CD4-positive, alpha-beta T cell treated with Interleukin-6 for 4 hours (primary cell): ENCODE measurements at places on chromosomes 1 and 21.

DNA sequence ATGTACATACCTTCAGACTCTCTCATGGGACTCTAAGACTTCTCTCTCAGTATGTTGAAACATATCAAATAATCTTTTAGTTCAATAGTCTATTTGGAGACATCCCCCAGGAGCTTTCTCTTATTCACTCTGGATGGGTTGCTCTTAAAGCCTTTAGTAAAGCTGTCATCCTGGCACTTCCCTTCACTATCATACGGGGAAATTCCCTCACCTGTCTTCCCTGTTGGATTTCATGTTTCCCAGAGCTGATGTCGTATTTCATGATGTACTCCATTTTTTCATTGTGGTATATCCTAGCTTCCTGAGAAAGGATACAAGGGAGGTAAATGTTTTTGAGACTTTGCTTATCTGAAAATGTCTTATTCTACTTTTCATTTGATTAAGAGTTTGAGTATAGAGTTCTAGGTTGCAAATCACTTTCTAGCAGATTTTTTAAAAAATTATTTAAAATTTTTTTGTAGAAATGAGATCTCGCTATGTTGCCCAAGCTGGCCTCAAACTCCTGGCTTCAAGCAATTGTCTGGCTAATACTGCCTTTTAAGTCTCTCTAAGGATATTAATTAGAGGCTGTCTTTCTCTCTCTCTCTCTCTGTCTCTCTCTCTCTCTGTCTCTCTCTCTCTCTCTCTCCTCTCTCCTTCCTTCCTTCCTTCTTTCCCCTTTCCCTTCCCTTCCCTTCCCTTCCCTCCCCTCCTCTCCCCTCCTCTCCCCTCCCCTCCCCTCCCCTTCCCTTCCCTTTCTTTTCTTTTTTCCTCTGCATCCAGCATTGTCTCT is 17.0 kb upstream of the MACF1 start:
- DNase-seq: no peak

- no peak for DNase-seq
Observed at GRCh38 chr1:54978528-54979326, 1.7 kb upstream of the TMEM61 start.

DNA sequence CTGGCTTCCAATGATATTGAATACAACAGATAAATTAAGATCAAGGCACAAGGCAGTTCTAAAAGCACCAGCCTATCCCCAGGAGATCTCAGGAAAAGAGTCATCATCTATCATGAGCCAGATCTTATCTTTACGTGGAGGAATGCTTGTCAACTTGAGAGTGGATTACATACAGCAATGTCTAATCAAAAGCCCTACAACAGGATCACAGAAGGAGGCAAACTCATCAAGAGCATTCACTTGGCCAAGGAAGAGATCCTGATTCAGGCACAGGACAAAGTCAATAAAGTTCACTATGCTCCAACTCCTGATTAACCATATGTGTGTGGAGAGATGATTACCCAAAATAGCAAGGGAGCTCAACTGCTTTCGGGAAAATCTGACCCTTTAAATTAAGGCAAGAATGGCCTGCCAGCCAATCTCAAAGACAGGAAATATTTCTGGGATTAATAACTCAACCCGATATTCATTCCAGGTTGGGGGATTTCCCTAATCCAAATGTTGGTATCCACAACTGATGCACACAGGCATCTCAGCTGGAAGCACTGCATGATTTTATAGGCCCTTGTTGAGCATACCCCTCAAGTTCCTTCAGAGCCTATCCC is 33.7 kb downstream of the TBX15 start:
- no peak for DNase-seq

DNA sequence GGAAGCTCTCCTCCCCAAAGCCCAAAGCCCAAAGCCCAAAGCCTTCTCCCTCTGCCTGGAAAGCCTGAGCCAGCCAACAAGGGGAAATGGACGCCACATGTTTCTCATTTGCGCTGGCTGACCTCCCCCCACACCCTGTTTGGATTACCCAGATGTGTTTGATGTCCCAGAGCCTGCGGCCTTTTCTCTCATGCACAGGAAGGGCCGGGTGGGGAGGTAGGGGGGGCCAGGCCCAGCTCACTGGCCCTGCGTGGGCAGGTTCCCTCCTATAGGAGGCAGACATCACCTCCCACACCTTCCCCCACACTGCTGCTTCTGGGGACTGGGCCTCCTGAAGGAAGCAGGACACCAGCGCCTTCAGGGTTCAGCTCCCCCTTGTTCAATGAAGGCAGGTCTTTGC is 116.3 kb downstream of the NAV1 start:
- no peak for DNase-seq

GRCh38 chr1:226064816-226065248 is 2.3 kb downstream of the H3-3A start:
- DNase-seq: peak; percentile 60

DNA sequence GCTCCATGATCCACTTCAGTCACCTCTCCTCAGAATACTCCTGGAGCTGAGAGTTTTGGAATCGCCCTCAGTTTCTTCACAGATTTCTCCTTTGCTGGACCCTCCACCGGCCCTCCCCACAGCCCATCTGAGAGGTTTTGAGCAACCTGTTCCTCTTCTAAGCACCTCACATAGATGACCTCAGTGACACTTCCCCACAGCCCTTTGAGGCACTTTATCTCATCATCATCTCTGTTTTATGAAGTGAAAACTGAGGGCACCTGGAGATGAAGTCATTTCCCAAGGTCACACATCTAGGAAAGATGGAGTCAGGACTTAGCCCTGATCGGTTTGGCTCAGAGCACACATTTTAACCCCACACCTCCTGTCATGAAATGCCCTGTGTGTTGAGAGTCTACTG is 76.8 kb upstream of the ZNF281 start:
- DNase-seq: no peak

DNA sequence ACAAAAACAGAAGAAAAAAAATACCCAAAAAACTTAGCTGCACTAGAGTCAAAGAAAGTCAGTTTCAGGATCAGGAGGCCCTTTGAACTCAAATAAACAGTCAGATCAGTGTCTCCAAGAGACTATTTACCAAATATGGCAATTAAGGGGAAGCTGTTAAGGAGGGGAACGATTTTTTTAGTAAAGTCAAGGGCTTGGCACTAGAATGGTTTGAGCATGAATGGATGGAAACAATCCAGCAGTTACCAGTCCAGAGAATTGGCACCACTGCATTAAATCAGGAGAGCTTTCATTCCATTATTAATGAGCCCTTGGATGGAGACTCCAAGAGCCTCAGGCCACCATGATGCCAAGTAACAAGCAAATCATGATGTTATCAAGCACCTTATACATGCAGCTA is 7.2 kb downstream of the TRAPPC3 start:
- no peak for DNase-seq

DNA sequence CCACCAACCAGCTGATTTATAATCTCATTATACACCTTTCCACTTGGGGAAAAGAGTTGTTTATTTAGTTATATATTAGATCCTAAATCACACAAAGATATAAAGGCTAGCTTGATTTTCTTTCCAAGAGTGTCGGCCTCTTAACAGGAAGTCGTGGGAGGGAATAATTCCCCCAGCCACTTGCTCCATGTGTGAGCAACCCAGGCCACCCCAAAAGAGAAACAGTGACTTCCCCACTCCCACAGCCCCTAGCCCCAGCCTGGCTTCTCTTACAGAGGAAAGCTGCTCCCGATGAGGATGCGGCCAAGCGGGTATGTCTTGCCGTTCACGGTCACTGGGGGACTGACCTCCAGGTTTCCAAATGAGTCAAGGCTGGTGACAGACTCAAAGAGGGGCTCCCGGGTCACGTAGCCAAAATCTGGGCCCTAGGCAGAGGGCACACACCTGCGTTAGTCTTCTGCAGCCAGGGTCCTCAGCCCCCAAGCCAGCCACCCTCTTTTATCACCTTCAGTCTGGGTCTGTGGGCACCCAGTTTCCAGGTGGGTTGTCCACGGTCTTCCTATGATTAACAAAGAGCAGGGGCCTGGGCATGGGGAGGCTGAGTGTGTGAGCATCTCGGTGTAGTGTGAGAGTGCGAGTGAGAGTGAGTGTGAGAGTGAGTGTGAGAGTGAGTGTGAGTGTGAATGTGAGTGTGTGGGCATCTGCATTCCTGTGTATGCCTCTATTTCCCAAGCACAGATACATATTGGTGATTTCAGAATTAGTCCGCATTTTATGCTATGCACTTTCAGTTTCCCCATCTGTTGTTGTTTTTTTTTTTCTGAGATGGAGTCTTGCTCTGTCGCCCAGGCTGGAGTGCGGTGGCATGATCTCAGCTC is 25.4 kb upstream of the SDHB start:
- no peak for DNase-seq

- no peak for DNase-seq
Observed at GRCh38 chr1:73310797-73311381, 887.1 kb downstream of the LRRIQ3 start.

DNA sequence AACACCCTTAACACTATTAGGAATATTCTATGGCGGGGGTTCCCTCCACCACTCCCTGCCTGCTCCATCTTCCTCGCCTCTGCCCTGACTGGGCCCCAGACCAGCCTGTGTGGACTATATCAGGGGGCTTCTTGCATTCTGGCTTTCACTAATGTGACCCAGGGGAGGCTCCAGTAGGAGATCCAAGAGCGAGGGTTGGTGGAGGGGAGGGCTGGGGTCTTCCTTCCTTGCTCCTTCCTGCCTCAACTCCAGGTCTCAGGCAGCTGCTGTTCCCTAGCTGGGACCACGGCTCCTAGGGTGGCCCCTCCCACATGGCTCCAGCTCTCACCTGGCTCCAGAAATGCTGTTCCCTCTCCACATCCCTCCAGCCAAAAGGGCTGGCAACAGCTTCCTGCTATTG is 257.4 kb downstream of the MATN1 start:
- no peak for DNase-seq

GRCh38 chr1:201628490-201628889 is 89.6 kb downstream of the NAV1 start:
- DNase-seq: no peak

DNA sequence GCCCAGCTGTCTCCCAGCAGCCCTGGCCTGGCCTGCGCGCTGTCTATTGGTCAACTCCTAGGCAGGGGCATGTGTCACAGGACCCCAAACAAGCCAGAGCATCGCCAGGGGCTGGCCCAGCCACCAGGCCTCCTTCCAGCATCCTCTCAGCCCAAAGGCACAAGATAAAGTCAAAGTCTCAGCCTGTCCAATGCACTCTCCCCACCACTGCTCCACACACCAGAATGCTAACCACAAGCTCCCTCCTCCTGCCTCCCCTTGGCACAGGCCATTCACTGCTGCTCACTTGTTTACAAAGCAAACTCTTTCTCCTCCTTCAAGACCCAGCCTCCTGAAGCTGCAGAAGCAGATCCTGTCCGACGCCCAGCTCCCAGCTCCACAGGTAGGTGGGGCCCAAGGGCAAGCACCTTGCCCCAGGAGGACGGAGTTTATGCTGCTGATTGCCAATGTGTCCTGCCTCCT is 133.4 kb downstream of the DMRTB1 start:
- no peak for DNase-seq

GRCh38 chr1:47436979-47437446 is 831 bp upstream of the FOXD2 start:
- no peak for DNase-seq

DNA sequence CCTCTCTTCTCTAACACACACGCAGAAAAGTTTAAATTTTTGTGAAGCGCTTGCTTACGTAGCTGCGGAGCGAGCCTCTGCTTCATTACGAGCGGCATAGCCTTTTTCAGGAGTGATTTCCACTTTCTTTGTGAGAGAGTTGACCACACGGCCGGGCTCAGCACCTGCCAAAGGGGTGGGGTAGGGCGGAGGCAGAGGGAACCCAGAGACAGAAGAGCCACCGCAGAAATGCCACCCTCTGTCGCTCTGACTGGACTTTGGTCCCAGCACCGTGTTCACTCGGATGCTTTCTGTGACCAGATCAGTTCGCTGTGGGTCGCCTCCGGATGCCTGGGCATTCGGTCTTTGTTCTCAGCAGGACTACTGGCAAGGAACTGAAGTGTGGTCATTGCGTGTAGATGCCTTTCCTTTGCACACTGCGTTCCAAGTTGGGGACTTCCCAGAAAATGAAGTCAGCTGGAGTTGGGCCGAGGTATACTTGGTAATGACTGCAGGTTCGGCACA is 883 bp downstream of the CHODL start:
- DNase-seq: no peak

GRCh38 chr1:247500865-247501264 is 35.4 kb downstream of the OR2C3 start:
- no peak for DNase-seq

GRCh38 chr1:44924835-44925464 is 61.4 kb downstream of the EIF2B3 start:
- no peak for DNase-seq

DNA sequence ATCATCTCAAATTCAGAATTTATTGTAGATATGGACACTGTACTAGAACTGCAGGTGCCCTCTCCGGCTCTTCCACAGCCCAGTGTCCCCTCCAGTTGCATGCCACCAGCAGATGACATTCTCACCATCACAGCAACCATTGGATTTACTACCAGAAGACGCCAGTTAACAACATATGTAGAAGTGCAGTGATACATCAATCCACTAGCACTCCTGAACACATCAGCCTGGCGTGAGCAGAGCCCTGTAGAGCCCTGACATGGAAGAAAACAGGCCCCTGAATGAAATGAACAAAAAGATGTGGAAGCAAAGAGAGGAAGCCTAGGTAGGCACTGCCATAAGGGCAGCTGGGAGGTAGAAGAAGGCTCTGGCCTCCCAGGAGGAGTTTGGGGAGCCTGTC is 73.1 kb upstream of the GALNT2 start:
- DNase-seq: no peak

GRCh38 chr1:109826446-109826845 is 62.7 kb upstream of the EPS8L3 start:
- DNase-seq: no peak

GRCh38 chr1:173016419-173016818 is 34.3 kb downstream of the TNFSF18 start:
- DNase-seq: no peak

- DNase-seq: no peak
Observed at GRCh38 chr1:181100934-181101333, 12.4 kb downstream of the IER5 start.

DNA sequence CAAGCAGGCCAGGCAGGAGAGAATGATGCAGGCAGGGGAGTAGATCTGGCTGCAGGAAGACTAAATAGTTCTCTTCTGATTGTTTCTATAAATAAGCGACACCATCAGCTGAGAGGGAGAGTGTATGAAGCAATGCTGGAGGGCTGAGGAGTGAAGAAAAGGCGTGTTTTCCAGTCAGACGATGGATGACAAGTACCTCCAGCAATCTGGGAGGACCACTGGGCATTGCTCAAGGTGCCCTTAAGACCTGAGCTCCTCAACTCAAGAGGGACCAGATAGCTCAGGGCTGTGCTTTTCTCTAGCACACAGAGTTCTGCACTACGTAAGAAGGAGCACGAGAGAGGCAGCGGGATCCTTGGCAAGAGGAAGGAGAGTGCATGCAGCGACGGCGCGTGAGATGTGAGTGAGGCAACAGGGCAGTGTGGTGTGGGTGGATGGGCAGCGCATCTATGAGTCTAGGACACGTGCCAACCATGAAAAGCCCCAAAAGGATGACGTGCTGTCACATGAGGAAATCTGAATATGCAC is 36.0 kb downstream of the PABPC4 start:
- no peak for DNase-seq
